Esophagus muscularis mucosa (tissue), 4 donors: ENCODE measurements at places on chromosomes 12 and 14.

DNA sequence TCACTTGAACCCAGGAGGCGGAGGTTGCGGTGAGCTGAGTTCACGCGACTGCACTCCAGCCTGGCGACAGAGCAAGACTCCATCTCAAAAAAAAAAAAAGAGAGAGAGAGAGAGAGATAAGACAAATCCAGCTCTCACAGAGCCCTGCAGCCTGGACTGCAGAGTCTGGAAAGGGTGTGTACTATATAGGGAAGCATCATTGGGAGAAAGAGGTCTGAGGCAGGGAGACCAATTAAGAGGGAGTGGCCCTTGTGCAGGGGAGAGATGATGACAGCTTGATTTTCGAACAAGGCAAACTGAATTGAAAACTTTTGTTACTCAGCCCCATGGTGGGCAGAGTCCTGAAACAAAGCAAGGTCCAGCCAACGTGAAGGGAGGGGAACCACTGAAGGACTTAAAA is 116.2 kb downstream of the CCDC60 start:
- no peak for DNase-seq

GRCh38 chr14:87142551-87143211 is 850.3 kb downstream of the GALC start:
- DNase-seq, result no peak

DNA sequence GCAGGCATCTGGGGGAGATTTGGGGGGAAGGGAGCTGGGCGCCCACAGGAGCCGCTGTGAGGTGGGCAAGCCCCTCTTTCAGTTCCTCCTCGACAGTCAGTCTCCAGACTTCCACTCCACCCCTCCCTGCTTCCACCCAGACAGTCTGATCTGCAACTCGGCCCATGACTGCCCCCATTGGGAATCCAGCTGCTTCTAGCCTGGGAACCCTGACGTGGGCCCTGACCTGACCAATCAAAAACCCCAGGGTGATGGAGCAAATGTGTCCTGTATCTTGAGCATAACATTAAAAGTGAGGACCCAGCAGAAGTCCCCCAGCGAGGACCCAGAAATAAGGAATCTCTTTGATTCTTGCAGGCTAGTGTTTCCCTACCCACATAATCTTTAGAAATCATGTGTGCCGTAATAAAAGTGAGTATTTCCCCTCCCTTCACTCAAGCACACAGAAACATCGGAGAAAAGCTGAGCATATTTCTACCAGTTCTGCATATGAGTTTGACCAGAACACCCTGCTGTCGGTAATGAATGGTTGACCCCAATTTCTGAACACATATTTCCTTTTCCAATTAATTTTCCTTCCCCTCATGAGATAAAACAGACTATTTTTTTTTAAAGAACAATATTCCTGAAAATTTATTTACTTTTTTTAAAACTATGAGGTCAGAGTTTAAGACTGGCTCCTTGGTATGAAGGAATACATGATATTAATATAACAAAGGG is 6.4 kb downstream of the SSH1 start:
- DNase-seq, result no peak

GRCh38 chr12:28536088-28536487 is 345.8 kb downstream of the CCDC91 start:
- no peak for DNase-seq

DNA sequence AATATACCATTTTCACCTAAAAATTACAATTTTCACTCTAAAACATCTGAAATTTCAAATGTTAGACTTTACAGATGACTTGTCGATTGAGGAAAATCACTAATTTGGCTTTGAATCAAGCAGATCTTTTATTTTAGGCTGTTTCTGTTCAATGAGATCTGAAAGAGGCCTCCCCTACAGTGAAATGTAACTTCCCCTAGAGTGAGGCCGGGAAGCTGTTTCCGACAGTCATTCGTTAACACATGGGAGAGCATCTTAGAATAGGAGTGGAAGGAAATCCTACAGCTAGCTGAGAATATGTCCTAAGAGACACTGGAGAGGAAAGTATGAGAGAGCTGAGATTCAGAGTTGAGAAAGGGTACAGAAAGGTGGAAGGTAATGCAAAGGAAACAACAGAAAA is 5.7 kb upstream of the C14orf93 start:
- no peak for DNase-seq

- no peak for DNase-seq
Measured at GRCh38 chr12:1594006-1594260, 448 bp downstream of the FBXL14 start.

DNA sequence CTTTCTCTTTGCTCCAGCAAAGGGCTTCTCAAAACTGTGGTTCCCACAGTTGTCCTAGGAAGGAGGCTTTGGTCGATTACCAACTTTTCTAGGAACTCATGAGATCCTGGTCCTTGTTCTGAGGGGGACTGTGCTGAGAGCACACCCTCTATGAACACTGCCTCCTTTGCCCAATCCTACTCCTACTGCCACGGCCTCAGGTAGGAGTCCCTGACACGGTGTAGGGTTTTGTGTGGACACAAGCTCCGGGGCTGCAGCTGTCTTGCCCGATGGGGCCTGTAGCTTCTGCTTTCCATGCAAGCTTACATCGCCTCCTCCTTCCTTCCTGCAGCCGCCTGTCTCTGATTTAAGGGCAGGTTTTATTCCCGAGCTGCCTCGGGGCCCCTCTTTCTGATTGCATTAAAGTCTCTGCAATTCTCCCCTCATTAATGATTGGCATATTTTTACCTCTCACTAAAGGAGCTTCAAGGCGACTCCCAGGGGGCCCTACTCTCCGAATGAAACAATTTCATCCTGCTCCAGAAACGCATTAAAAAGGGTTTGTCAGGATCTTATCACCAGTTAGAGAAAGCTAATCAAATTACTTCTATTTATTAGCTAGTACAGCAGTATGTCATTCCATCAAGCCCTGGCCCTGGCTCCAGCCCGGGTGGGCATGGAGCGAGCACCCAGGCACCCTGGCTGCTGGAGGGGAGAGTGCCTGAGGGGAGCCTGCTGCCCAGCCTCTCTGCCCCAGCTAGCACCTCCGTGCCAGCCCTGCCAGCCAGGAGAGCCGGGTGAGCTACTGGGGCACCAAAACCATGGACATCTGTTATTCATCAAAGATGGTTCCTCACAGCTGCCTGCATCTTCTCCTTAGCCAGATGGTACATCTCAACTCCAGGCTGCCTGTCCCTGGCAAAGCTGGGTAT is 38.0 kb upstream of the ESRRB start:
- DNase-seq, result no peak

GRCh38 chr14:100587086-100587762 is at the start of gene BEGAIN:
TSS of gene BEGAIN (minus strand) at chr14:100587417. CDS start at chr14:100587290, 127 bp downstream.
- no peak for DNase-seq

- DNase-seq, result no peak
Measured at GRCh38 chr12:130967636-130968035, 13.9 kb downstream of the ADGRD1 start.

GRCh38 chr12:68835333-68835908 is 27.4 kb downstream of the MDM2 start:
- DNase-seq, result no peak

DNA sequence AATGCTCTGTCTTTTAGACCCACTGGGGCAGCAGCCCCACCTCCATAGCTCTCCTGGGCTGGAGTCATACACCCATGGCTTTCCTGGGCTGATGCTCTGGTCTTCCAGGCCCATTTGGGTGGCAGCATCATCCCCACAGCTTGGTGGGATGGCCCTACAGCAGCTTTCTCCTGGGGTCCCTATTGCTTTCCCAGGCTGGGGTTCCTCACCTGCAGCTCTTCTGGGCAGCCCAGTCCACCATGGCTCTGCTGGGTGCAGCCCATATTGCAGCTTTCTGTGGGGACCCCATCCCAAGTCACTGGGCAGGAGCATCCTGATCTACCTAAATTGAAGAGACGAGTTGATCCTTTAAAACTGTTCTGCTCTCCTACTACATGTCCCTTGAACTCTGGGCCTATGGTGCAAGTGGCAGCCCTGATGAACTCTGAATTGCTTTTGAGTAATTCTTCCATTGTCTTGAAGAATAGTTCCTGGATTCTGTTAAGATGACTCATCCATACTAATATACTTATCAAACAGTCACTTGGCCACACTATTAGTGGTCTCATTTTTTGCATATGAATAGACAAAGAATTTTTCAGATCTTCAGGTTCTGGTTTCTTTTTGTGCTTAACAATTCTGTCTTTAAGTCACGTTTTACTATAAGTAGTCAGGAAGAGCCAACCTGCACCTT is 390.1 kb downstream of the DPF3 start:
- no peak for DNase-seq

DNA sequence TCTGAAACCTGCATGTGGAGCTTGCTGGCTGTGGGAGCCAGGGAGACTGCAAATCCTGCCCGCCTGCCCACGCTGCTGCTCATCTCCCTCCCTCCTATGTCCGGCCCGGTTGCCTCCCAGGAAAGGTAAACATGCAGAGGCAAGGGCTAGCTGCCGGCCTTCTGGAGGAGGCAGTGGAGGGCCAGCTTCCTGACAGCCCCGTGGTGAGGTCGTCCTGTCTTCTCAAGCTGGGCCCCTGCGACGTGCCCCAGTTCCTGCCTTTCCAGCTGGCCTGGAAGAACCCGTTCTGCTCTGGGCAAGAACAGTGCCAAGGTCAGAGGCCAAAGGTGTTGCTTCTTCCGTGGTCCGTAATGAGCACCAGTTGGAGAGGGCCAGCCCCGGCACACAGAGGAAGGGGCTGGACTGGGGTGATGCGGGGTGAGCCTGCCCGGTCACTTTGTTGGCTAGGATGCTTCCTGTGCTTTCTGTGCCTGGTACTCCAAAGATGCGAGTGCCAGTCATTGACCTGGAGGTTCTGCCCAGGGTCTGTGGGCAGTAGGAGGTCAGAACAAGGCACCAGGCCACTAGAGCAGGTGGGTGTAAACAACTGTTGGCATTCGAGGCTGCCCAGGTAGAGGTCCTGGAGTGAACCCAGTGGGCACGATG is 25.3 kb downstream of the TPCN1 start:
- DNase-seq, result no peak

DNA sequence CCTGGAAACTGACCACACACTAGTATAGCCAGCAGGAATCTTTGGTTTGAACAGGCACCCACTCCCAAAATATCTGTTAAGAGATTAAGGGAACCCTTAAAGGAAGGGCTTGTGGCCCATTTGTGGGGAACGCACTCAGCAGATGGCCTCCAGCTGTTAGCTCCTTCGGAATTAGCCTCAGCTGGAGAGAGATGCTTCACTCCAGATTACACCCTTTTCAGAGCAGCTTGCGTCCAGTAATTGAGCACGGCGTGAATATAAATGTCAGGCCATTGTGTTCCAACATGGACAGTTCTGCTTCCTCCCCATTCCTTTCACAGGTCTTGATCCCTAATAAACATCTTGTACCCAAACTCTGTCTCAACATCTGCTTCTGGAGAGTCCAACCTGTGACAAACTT is 397.8 kb downstream of the SEC23A start:
- DNase-seq, result no peak

- DNase-seq, result no peak
Measured at GRCh38 chr12:38689704-38690103, 215.7 kb downstream of the CPNE8 start.

DNA sequence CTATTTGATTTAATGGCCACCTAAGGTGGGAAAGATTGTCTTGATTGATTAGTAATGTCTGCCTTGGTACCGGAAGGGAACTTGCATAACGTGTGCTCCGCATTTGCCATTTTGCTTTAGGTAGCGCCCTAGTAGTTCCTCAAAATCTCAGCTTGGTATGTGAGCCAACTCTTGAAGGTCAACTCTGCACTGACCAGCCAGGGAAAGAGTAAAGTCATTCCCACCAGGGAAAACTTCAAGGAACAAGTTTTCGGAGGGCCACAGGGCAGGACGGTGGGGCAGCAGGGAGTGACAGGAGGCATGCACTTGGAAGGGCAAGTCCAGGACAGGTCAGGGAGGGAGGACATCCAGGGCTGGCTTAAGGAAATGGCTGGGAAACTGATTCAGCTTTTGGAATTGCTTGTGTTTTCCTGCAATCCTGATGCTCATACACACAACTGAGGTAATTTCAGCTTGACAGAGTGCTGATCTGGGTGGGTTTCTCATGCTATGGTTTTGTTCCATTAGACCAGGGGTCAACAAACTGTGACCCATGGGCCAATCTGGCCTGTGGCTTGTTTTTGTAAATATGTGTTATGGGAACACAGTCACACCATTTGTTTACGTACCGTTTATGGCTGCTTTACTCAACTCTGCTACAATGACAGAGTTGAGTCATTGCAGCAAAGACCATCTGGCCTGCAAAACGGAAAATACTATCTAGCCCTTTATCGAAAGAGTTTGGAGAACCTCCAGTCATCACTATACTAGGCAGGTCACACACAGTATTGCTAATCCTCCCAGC is 184.5 kb downstream of the RBM19 start:
- no peak for DNase-seq

DNA sequence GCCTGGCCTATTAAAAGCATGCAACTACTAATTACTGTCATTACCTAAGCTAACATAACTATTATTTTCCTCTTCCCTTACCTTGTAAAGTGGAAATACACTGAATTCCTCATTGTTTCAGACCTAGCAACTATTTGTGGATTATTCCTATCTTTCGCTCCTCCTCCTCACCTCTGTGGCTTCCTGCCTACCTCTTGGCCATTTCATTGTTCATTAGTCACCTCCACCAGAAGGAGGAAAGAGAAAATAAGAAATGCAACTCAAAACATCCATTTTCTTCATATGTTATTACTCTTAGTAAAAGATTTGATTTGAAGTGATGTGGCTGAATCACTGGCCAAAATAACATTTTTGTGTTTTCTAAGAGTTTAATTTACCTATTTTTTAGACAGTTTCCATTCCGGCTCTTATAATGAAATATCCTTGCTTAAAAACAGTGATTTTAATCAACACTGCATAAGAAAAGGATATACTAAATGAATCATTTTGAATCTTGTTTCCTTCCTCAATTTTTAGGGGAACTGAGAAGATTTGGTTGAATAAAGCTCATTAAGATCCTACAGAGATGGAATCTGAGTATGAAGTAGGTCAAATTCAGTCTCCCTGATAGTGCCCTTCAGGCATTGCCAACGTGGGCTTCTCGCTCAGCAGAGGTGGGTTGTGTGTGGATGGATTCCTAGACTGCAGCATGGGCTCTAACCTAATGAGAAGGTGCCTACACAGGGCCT is 27.6 kb upstream of the ARHGAP5 start:
- DNase-seq, result no peak

DNA sequence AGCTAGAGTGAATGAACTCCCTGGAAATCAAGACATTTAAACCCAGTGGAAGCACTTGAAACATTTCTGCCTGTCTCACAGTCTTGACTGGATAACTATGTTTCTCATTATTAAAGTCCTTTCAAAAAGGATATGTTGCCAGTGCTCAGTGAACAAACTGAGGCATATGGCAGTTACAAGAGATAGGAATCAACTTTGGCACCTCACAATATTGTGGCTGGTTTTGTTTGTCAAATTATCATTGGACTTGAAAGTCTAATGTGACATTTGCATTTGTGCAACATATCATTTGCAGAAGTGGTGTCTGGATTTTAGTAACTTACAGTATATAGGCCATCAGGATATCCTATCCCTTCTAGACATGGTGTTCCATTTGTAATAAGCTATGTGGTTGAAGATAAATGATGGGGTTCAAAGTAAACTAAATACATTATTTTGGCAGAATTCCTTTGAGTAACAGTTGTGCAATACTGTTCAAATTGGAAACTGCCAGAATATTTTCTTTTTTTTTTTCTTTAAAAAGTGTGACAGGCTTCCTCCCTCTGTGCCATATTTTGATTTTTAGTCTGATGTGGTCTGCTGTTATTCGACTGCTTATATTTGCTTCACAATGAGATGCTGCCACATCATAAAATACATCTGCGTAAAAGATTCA is 927.7 kb downstream of the FLRT2 start:
- no peak for DNase-seq
